ENCODE measurements at places on chromosomes 2 and 18. TPM values are rescaled to one million over a fixed set of nuclear protein-coding genes. Genes with fewer than 3 reads are reported as not detected.

- no peak for DNase-seq
- no peaks in the 10 kb centered on the region for H3K27me3 ChIP-seq
- no peaks in the 10 kb centered on the region for H3K36me3 ChIP-seq
- H3K4me1 ChIP-seq, result no peaks in the 10 kb centered on the region
- no peak overlapping the region for H3K27ac ChIP-seq
Observed at GRCh38 chr18:68041327-68041726, 524.8 kb upstream of the DSEL start.

DNA sequence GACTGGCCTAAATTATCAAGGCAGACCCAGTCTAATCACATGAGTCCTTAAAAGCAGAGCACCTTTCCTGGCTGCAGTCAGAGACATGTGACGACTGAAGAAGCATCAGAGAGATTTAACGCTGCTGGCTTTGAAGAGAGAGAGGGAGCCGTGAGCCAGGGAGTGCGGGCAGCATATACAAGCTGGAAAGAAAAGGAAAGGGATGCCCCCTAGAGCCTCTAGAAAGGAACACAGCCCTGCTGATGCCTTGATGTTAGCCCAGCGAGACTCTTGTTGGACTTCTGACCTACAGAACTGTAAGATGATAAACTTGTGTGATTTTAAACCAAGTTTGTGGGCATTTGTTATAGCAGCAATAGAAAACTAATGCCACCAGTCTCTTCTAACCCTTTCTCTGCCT lies 58.1 kb downstream of the HEATR5B start:
- no peaks in the 10 kb centered on the region for H3K4me1 ChIP-seq
- H3K27me3 ChIP-seq, result no peaks in the 10 kb centered on the region
- H3K27ac ChIP-seq, result no peak overlapping the region
- no peak for DNase-seq
- peaks cover 6% of the 10 kb centered on the region for H3K36me3 ChIP-seq
- H3K4me3 ChIP-seq, result no peak overlapping the region

DNA sequence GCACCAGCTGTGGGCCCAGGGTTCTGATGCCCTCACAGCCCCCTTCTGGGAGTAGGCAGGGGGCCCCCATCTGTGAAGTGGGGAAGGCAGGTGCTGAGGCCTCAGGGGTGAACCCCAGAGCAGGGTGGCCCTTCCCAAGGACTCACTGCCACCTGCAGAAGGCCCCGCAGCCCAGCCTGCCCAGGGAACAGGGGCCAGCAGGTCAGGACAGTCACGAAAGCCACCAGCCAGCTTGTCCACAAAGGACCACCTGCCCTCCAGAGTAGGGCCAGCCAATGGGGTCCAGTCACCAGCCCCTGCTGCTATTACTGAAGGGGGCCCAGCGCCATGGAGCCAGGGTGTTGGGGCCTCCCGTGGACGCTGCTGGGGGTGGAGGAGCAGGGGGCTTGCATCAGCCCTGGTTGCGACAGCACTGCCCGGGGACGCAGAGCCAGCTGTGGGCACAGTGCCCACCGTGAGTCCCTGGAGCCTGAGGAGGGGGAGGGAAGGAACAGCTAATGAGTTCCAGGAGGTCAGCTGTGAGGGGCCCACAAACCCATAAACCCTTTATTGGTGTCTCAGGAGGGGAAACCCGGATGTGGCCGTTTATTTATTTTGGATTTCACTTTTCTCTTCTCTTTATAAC lies 11.5 kb upstream of the SNED1 start:
- H3K27ac ChIP-seq, result no peak overlapping the region
- H3K4me1 ChIP-seq, result no peaks in the 10 kb centered on the region
- peak; percentile 76 for DNase-seq
- H3K36me3 ChIP-seq, result no peaks in the 10 kb centered on the region

- H3K36me3 ChIP-seq, result no peaks in the 10 kb centered on the region
- peak overlapping the region; percentile 16 for H3K4me3 ChIP-seq
- peaks cover 1% of the 10 kb centered on the region for H3K27me3 ChIP-seq
- DNase-seq, result peak; percentile 72
- no peaks in the 10 kb centered on the region for H3K4me1 ChIP-seq
Observed at GRCh38 chr2:179861027-179861415, 391 bp downstream of the ZNF385B start.

DNA sequence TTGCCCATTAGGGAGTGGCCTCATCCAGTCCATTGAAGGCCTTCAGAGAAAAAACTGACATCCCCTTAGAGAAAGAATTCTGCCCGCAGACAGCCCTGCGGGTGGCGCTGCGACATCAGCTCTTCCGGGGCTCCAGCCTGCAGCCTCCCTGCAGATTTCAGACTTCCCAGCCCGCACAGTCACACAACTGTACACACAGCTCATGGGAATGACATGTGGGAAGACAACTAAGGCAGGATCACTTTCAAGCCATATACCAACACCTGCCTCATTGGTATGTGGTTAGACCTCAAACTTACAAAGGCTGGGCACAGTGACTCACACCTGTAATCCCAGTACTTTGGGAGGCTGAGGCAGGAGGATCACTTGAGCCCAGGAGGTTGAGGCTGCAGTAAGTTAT lies 24.8 kb upstream of the TUBB6 start:
- H3K36me3 ChIP-seq, result no peaks in the 10 kb centered on the region
- no peak overlapping the region for H3K27ac ChIP-seq
- H3K4me3 ChIP-seq, result no peak overlapping the region
- no peaks in the 10 kb centered on the region for H3K27me3 ChIP-seq
- DNase-seq, result no peak
- H3K4me1 ChIP-seq, result no peaks in the 10 kb centered on the region

- H3K27me3 ChIP-seq, result no peaks in the 10 kb centered on the region
- peak; percentile 95 for DNase-seq
- no peaks in the 10 kb centered on the region for H3K4me1 ChIP-seq
- H3K36me3 ChIP-seq, result no peaks in the 10 kb centered on the region
- no peak overlapping the region for H3K4me3 ChIP-seq
Observed at GRCh38 chr2:120343433-120344105, 2.4 kb upstream of the INHBB start.

DNA sequence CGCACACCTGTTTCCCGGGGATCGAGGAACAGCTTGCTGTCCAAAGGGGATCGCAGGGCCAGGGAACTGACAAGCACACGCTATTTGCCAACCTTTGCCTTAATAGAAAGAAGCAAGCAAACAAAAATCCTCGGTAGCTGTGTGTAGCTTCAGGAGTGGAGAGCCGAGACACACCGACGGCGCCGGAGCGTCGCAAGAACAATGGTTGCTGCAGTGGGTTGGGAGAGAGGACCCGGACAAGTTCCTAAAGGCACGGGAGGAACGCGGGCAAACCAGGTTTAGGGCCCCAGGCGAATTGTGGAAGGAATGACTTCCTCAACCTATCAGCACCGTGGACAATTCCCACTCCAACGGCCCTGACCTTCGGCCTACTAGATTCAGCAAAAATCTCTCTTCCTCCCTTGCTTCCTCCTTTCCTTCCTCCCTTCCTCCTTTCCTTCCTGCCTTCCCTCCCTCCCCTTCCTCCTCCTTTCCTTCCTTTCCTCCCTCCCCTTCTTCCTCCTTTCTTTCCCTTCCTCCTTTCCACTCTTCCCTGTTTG lies 4.9 kb upstream of the NEUROD1 start:
- H3K27ac ChIP-seq, result no peak overlapping the region
- no peaks in the 10 kb centered on the region for H3K36me3 ChIP-seq
- no peak overlapping the region for H3K4me3 ChIP-seq
- no peaks in the 10 kb centered on the region for H3K4me1 ChIP-seq

DNA sequence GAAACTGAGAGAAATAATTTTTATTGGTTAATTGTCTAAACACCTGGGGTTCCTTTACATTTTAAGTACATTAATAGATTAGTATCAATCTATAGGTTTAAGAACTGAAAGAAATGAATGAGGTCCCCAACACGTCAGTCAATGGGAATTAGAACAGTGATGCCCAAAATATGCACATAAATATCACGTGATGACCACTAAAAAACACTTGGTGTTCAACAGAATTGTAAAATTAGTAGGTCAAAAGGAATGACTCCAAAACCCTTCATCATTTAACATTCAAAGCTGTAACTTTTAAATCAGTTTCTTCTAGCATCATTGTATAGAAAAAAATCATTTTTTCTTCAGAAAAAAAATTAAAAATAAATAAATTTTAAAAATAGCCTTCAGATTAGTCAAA lies 140.9 kb downstream of the SLC8A1 start:
- H3K4me1 ChIP-seq, result no peaks in the 10 kb centered on the region
- H3K36me3 ChIP-seq, result no peaks in the 10 kb centered on the region
- H3K27me3 ChIP-seq, result no peaks in the 10 kb centered on the region
- DNase-seq, result no peak
- no peak overlapping the region for H3K4me3 ChIP-seq

- peaks cover 5% of the 10 kb centered on the region for H3K4me1 ChIP-seq
- DNase-seq, result no peak
- H3K4me3 ChIP-seq, result no peak overlapping the region
- no peak overlapping the region for H3K27ac ChIP-seq
Observed at GRCh38 chr2:43748333-43748732, 25.5 kb upstream of the DYNC2LI1 start.

DNA sequence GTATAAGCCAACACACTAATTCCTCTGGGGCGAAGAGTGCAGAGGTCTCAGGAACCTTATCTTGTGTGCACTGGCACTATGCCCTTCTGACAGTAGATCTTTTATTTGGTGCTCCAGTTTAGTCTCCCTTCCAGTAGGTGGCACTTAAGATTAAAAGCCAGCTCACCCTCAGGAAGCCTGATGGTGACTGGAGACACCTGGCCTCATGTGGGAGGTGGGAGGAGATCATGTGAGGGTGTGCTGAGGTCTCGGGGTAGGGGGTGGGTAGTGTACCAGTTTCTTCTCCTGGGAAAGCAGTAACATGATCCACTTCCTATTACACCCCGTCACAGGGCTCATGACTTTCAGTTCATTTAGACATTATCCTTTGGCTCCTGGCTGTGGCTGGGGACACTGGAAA lies 654.9 kb downstream of the ADCYAP1 start:
- no peaks in the 10 kb centered on the region for H3K4me1 ChIP-seq
- DNase-seq, result no peak
- H3K4me3 ChIP-seq, result no peak overlapping the region

DNA sequence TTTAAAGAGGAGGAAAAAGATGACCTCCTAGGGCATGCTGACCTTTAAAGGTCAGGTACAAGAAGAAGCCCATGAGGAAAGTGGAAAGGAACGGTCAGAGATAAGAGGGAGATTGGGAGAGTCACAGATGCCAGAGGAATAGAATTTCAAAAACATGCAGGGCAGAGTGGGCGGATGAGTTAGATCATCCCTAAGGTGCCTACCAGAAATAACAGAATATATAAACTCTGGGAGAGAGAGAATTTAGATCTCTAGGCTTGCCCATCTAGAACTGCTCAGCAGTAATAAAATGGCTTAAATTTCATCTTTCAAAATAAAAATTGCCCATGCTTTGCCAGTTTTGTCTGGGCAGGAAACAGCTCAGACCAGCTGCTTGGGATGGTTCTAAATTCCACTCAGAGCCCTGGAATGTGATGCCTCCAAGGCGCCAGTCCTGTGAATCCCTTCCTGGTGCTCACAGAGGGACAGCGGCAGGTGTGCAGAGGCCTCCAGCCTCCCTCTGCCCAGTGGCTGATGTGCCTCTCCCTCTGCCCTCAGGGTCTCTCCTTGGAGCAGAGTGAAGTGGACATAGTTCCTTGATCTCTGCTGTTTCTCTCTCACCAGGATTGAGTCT lies 130.9 kb downstream of the ANTXR1 start:
- peaks cover 3% of the 10 kb centered on the region for H3K4me1 ChIP-seq
- H3K27me3 ChIP-seq, result no peaks in the 10 kb centered on the region
- peaks cover 2% of the 10 kb centered on the region for H3K36me3 ChIP-seq
- DNase-seq, result no peak

GRCh38 chr2:101096619-101097142 lies 54.5 kb downstream of the TBC1D8 start:
- no peaks in the 10 kb centered on the region for H3K4me1 ChIP-seq
- no peak overlapping the region for H3K27ac ChIP-seq
- H3K27me3 ChIP-seq, result no peaks in the 10 kb centered on the region
- no peaks in the 10 kb centered on the region for H3K36me3 ChIP-seq

DNA sequence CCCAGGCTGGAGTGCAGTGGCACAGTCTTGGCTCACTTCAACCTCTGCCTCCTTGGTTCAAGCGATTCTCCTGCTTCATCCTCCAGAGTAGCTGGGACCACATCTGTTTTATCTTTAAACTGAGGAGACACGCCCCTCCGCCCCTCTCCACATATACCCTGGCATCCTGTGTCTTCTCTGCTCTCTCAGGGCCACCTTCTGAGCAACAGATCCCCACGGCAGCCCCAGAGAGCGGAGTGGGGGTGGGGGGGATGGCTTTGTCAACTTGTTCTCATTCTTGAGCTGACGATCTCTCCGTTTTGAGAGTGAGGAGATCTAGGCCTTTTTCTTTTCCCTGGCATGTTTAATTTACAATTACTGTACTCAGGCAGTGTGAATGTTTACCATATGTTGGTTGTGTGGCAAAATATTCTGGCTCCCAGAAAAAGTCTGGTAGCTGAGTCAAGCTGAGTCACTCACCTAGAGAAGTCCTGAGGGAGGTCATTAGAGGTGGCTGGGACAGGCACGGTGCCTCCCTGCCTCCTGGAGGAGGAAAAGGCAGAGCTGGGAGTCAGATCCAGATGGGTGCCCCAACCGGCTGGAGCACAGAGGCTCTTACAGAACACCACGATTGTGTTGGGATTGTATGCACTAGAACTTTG lies 19.5 kb upstream of the ID2 start:
- H3K27me3 ChIP-seq, result no peaks in the 10 kb centered on the region
- no peaks in the 10 kb centered on the region for H3K36me3 ChIP-seq
- no peak overlapping the region for H3K27ac ChIP-seq

- no peak for DNase-seq
- no peaks in the 10 kb centered on the region for H3K4me1 ChIP-seq
- H3K4me3 ChIP-seq, result no peak overlapping the region
Observed at GRCh38 chr2:237980751-237981150, 13.9 kb downstream of the UBE2F start.

Gene PMAIP1
- total RNA-seq, result 1.3 TPM

Gene KCNE4
- total RNA-seq, result 10.9 TPM

Gene GPR35
- 2.1 TPM for total RNA-seq

Gene ZFP36L2
- 180 TPM for total RNA-seq

Gene FSHR
- not detected for total RNA-seq

Gene PKDCC
- 148 TPM for total RNA-seq

Gene DPP4
- total RNA-seq, result 3.5 TPM

Gene CROCC2
- 0.13 TPM for total RNA-seq

Gene DOK1
- total RNA-seq, result 19.6 TPM
